ENCODE measurements at places on chromosomes 7 and 10. TPM values are rescaled to one million over a fixed set of nuclear protein-coding genes. Genes with fewer than 3 reads are reported as not detected.

DNA sequence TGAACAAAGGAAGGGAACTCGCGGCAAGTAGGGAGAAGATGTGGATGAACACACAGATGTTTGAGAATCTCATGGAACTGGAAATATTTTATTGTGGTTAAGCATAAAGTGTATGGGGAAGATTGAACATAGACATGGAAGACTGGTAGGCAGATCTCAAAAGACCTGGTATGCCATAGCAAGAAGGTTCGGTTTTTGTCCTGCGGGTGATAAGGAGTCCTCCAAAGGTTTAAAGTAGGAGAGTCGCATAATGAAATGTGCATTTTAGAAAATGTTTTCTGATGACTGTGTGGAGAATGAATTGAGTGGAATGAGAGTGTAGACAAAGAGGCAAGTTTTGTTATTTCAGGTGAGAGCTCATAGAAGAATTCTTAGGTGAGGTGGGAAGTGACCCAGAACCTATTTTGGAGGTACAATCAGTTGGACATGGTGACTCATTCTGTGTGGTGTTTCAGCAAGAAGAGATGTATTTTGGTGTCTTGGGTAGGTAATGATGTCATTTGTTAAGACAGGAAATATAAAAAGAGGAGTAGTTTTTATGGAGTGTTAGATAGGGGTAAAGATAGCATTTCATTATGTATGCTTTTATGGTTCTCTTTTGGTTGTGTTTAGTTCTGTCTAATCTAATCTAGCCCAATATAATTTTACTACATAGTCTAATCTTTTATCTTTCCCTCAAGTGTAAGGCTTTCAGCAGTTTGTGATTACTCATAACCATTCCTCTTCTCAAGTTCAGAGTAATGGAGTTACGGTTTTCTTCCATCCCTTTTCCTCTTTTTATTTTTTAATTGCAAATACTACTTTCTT, 239.2 kb downstream of the EXOC4 start:
- no peak for DNase-seq

- DNase-seq, result no peak
These were observed 9.4 kb downstream of the PTEN start for GRCh38 chr10:87872828-87873227.

The ELN gene
- polyA plus RNA-seq, result 42.5 TPM

GRCh38 chr7:73369622-73370021, 41.7 kb downstream of the FKBP6 start:
- no peak for DNase-seq

DNA sequence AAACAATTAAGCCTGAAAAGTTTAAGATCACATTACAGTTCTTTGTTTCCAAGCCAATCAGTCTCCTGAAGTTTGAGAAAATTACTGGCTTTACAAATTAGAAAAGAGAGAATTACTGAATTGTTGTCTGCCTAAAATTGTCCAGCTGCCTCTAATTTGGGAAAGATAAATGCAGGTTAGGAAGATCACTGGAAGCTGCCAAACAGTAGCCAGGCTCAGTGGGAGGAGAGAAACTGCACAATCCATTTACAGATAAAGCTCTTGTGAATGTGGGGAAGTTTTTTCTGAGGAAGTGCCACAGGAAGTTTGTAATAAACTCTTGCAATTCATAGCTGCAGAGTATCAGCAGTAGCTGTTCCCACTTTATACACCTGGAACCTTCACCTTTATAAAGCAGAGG, 100.7 kb downstream of the IQUB start:
- DNase-seq, result no peak

The EPDR1 gene
- 3.7 TPM for polyA plus RNA-seq

- no peak for DNase-seq
These were observed 124.2 kb downstream of the GNAT3 start for GRCh38 chr7:80387634-80388193.

DNA sequence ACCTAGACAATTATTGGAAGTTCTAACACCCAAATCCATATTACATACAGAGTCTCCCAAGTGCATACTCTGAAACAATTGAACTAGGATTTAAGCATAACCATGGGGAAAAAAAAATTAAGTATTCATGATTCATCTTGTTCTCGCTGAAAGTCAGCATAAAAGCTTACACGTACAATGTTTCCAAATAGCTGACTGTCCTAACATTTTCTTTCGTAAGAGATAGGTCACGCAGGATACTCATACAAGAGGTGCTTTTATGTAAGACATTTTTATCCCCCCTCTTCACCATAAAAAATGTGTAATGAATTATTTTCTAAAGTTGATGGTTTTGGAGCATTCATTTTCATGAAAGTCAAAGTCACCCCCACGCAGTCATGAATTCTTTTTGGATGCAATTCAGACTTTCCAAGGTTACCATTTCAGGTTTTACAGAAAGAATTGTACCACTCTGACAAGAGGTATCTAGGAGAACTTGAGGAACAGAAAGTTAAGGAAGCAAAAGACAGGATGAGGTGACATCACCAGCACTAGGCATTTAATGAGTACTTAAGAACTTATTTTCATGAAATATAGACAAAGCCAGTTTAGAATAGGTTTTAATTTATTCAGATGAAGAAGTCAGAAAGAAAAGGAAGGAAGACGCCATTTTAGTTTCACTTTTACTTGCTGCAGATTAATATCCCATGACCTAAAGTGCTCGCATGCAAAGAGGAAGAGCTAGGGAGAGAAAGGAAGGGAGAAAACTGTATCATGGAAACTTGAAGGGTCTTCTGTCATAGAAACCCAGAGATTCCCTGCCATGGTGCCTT, 55.8 kb downstream of the TMEM26 start:
- no peak for DNase-seq
